ENCODE measurements at places on chromosomes 12 and 14.

DNA sequence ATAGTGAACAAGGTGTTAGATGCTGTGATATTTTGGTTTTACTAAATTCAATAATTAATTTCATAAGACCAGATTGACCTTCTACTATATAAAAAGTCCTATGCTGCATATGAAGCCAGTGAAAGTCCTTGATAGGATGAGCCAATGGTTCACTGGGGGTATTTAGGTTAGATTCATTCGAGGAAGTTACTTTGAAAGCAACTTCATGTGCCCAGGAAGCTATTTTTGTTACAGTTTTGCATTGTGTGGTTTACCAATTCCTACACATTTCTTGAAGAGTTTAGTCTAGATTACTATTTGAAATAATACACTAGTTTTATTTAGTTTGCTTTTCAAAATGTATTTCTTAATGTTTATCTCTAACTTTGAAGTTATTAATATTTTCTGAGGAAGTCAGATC, 58.5 kb upstream of the RMST start:
- no peak for DNase-seq

- DNase-seq: no peak
Observed at GRCh38 chr12:91272461-91273063, 89.9 kb upstream of the DCN start.

GRCh38 chr12:52741375-52742195, 35.6 kb downstream of the KRT76 start:
- peak; percentile 41 for DNase-seq

GRCh38 chr14:91858536-91859275, 8.6 kb downstream of the TC2N start:
- no peak for DNase-seq

DNA sequence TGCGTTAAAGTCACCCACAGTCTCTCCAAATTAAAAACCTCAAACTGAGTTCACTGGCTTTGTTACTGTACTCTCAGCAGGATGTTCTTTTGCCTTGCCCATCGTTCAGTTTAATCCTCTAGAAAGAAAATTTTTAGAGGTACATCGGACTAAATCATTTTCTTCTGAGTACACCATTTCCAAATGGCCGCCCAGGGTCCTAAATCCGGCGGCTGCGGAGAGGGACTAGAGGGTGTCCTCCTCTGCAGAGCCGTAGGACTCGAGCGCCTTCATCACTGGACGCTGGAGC, 1.4 kb downstream of the LIN7A start:
- DNase-seq: no peak

- DNase-seq: no peak
Observed at GRCh38 chr12:107783406-107784376, 9.2 kb downstream of the ASCL4 start.

DNA sequence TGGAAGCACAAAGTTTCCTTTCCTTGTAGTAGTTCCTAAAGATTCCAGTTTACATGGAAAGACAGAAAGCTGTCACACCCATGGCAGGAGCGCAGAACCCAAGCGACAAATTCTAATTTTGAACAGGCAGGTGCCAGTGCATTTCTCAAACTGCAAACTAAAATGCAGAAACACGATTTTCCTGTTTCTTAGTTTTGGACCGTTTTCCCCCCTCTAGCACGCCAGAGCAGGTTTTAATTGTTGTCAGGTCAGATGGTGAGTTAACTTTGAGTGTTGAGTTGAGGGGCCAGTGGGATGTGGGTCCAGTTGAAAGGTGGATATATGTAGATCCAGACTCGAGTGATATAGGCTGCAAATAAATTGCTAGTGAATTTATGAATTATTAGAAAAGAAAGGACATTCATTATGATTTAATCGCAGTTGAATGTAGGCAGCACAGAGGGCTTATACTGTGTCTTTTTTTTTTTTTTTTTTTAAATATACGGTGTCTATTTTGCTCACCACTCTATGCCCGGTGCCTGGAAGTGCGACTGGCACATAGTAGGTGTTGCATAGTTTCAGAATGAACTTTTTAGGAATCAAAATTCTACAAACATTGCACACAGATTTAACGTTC, 909 bp upstream of the ETFBKMT start:
- no peak for DNase-seq

DNA sequence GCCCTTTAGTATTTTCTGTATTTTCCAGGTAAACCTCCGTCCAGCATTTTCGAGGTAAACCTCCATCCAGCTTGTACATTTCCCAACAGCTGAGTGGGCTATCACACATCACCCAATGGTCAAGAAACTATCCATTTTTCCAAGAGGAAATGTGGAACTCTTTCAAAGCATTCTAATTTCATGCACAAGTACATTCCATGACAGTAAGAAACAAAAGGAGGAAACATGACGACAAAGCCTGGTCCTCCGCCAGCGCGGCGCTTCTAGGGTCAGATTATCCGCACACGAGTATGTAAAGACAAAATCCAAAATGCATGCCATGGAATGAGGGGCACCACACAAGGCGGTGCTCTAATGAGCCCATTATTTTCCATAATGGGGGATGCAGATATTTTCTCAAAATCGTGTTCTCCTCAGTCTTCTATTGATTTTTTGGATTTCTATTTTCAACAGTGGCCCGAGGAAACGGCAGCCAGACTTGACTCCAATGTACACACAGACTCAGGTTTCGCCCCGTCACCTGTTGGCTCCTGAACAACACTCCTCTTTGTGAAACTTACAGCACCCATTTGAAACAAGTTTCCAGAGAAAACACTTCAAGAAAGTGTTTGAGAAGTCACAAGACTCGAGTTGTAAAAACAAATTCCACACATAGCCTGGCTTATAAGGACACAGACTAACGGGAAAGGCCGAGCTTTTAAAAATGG, 107.4 kb downstream of the PRICKLE1 start:
- DNase-seq: no peak

DNA sequence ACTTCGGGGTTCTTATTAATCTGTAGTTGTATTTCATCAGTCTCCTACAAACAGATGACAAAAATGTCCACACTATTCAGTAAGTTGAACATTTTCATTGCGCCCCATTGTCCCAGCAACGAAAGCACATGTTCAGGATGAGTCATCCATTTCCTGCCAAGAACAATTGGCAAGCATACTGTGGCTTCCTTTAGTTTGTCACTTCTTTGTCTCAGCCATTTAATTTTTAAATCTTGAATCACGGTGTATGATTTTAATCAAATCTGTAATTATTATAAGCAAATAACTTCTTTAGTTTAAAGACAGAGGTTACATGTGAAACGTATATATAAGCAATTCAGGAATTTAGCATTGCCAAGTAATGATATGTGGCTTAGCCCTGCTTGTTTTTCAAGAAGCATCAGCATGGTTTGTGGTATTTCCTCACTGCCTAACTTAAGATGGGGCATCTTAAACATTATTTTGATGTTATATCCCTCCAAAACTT, 211.3 kb upstream of the KRR1 start:
- peak; percentile 4 for DNase-seq

GRCh38 chr12:14601692-14602478, 34.2 kb upstream of the PLBD1 start:
- no peak for DNase-seq

GRCh38 chr12:60475825-60476224, 880.0 kb downstream of the SLC16A7 start:
- DNase-seq: no peak

GRCh38 chr14:52055167-52055566, 13.7 kb downstream of the NID2 start:
- no peak for DNase-seq

DNA sequence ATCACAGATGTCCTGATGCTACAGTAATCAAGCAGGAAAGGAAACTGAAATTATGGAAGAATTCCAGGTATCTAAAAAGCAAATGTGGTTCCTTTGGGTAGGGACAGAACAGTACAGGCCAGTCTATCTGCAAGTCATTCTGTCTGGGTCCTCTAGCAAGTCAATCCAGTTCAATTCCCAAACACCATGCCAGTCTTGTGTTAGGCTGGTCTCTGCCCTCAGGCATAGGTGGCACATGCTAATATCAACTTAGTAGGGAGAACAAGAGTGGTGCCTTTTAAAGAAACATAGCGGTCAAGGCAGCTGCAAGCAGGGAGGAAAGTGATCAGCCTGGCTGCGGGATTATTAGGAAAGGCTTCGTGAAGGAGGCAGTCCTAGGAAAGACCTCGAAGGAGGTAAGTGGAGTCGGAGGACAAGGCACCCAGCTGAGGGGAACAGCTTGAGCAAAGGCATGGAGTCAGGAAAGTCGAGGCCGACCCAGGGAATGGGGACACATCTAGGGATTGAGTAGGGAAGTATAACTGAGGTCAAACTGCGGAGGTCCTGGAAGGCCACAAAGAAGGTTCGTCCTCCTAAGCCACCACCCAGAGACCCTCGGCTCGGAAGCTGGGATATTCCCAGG, 3.8 kb upstream of the PLEKHG6 start:
- no peak for DNase-seq

- no peak for DNase-seq
Observed at GRCh38 chr14:75459099-75459741, 31.4 kb downstream of the JDP2 start.

GRCh38 chr14:69317780-69318179, 57.8 kb downstream of the GALNT16 start:
- DNase-seq: no peak

DNA sequence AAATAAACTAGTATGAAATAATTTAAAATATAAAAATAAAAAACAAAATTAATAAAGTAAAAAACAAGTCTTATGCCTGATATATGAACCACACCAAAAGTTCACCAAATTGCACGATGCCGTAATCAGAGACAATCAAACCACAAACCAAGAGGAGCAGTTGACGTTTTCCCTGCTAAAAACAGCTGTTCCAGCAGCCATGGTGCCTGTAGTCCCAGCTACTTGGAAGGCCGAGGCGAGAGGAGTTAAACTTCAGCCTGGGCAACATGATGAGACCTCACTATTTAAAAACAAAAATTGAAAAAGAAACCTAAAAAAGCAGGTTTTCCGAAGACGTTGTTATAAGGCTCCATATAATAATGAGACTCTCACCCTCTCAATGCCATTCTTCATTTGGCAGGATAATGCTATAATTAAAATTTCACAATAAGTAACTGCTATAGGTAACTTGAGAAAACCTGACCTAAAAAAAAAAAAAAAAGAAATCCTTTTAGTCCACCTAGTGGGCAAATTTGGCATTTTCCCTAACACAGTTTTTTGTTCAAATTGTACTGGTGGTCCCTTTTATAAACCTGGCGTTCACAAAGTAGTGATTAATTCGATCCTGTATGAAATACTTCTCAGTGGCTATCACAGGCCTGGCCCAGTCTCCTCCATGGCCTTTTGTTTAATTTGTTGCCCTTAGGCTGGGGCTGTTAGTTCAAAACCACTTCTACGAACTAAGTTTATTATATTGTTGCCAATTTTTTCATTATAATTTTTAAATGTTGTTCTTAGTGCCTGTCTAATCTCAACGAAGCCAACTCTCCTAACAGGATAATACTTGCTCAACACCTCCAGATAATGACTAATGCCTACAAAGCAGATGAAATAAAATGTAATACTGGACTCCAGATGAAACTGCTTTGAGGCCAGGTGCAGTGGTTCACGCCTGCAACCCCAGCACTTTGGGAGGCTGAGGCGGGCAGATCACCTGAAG, 62.1 kb downstream of the TNFAIP2 start:
- no peak for DNase-seq

GRCh38 chr12:68786929-68787328, 21.0 kb upstream of the MDM2 start:
- no peak for DNase-seq

DNA sequence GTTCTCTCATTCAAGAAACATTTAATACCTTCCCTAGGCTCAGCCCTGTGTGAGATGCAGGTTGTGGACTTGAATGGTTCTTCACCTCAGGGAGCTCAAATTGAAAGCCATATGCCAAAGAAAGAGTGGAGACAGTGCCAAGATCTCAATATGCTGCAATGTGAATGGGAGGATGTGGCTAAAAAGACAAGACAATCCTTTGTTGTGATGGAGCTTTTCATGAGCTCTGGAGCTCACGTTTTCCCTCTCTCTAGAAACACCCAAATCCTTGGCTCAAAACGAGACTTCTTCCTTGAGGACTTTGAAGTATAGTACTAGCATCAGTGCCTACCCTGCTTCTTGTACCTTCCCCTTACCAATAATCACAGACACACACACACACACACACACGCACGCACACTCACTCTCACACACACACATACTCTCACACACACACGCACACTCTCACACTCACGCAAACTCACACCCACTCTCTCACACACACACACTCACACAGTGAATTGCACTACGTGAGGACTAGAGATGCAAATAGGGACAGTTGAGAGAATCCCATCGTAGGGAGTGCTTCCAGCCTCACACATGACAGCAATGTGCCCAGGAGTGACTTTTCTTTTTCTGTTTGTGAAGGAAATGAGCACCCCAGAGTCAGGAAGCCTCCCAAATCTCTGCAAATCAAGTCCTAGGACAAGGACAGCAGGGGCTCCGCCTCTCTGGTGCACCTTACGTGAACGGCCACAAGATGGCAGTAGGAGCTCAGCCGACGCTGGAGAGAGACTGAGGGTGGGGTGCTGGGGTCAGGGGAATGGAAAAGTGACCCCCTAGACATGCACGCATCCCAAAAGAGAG, 231.4 kb downstream of the PCNX1 start:
- peak; percentile 14 for DNase-seq

DNA sequence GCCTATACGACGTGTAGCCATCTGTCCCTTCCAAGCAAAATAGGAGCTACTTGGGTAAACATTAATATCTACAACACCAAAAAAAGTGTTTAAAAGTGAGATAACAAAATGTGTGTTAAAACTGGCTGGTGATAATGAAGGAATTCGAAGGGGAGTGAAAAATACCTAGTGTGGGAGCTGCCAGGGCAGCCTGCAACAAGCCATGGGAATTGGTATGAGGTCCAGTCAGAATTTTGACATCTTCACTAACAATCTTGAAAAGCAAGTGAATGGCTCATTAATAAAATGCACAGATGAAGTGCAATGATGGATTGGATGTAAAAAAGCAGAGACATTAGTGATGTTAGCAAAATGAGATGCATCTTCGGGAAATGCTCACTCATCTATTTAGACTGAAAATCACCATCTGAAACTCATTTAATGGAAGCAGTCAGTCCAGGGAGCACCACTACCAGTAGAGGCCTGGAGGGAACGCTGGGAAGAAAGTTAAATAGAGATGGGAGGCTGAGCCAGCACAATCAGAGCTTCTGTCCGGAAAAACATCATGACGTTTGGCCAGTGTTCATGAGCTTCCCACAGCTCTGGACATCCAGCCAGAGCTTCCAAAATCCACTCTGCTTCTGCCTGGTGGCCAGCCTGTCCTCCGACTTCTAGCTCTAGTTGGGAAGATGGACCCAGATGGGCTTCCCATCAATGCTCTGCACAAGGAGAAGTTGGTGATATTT, 405.0 kb upstream of the TMTC1 start:
- DNase-seq: no peak

Data from stimulated activated CD8-positive, alpha-beta memory T cell treated with anti-CD3 and anti-CD28 coated beads, Interleukin-2, amount 100 ng/mL, for 1 hour (primary cell).